ENCODE measurements at places on chromosomes 16 and 17.

GRCh38 chr17:75921596-75921995 is 16.9 kb upstream of the MRPL38 start:
- no peak for DNase-seq

- DNase-seq = no peak
These were observed 17.1 kb downstream of the JUP start for GRCh38 chr17:41769346-41769862.

- no peak for DNase-seq
These were observed 456 bp downstream of the SMURF2 start for GRCh38 chr17:64661726-64661975.

GRCh38 chr17:57121308-57122042 is 36.4 kb downstream of the AKAP1 start:
- DNase-seq = no peak

GRCh38 chr17:8029121-8029520 is 9.7 kb upstream of the ALOX15B start:
- no peak for DNase-seq

- no peak for DNase-seq
These were observed 45.6 kb downstream of the PRMT7 start for GRCh38 chr16:68356249-68356918.

- no peak for DNase-seq
These were observed 25.8 kb downstream of the HS3ST3A1 start for GRCh38 chr17:13575922-13576419.

- no peak for DNase-seq
These were observed 671 bp downstream of the CHMP6 start for GRCh38 chr17:80992077-80992947.

DNA sequence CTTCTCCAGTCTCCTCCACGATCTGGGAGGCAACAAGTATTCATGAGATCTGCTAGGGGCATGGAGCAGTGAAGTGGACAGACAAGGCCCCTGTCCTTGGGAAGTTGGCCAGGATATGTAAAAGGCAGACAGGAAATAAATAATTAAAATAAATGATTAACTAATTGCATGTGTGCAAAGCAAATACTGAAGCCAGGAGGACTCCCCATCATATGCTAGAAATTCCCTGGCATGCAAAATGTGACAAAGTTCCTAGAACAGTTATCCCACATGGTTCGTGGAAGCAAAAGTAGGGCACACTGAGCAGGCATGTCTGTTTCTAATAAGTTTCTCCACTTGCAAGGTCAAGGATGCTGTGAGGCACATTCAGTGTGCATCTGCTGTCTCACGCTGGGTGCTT is 86.8 kb downstream of the CDYL2 start:
- no peak for DNase-seq

GRCh38 chr16:75088216-75088615 is 28.4 kb downstream of the LDHD start:
- no peak for DNase-seq

DNA sequence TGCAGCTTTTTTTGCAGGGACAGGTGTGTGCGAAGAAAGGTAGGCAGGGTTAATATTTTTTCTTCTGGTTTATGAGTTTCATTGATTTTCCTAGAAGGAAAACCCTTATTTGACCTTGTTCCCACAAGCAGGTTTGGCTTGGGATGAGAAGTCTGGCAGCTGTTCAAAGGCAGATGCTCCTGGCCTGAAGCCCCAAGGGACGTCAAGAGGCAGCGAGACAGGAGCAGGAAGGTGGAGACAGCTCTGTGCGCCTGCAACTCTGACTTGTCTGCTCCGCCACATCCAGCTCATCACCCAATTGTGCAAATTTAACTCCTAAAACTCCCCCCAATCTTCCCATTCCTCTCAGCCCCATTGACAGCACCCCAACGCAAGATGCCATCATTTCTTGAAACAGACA is 136.8 kb upstream of the XYLT1 start:
- DNase-seq = no peak

DNA sequence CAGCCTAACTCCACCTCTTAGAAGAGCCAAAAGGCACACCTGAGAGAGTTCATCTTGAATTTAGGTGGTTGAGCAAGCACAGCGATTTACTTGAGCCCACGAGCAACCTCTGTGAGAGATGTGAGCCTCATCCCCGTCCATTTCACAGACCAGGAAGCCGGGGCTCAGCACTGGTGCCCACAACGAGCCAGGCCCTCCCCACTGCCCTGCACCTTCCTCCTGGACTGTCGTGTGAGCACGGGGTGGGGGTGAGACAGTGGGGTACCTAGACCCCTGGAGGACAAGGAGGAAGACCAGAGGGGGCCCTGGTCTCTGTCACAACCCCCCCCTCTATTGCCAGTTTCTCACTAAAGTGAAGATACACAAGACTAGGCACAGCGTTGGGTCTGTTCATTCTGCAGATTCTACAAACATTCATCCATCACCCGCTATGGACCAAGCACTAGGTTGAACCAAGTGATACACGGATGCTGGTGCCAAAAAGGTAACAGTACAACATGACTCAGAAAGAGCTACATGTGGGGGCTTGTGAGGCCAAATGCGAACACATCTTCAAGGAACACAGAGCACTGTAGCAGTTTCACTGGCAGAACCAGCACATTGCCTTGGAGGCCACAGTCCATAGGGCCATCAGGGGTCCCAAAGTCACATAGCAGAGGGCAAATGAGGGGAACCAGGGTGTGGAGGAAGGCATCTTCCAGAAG is 231.9 kb downstream of the PARN start:
- DNase-seq = no peak

GRCh38 chr16:84943620-84944019 is 67.7 kb downstream of the ZDHHC7 start:
- DNase-seq = no peak

DNA sequence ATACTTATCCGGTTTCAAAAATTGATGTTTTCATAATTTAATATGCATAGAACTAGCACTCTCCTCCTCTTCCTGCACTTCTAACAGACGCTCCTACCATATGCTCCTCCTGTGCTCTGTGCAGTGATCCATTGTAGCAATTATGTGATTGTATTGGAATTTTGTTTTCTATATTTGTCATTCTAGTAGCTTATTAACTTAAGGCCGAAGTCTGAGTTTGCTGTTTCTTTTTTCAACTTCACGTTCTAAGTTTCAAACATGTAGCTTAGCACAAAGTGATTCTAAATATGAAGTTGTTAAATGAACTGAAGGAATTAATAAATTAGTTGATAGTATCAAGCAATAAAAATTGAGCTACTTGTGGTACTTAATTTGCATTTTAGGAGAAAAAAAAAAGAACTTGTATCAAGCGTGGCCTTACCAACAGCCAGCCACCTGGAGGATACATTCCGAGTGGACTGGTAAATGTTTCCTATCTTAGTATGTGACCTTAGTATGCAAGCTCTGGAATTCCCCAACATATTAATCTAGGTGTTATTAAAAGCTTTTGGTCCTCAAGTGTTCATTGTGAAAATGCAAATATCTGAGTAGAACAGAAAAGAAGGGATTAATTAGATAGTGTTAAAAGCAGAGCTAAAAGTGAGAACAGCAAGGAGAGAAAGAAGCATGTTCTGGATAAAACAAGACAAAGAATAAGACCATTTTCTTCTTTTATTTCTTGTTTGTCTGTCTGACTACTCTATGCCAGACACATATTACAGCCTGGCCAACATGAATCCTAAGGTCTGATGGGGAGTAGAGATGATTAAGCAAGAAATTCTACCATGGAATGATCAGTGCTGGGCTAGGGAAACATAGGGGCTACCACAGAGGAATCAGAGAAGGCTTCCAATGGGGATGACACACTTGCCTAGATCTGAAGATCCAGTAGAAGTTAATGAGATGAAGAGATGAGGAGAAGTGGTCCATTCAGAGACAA is 290.4 kb upstream of the MON1B start:
- no peak for DNase-seq

DNA sequence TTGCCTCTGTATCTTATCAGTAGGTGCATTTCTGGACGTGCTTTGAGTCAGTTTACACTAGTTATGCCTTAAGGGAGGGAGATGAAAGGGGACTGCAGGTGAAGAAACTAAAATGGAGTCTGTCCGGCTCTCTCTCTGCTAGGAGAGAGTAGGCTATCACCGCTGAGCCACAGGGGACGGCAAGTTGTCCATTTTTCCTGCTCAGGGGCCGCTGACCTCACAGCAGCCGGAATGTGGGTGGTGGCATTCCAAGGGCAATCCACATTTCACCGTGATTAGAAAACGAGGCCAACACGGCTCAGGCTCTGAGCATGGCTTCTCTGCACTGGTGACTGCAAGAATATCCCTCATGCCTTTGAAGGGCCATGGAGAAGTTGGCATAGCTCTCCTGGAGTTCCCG is 19.0 kb upstream of the KLHDC4 start:
- DNase-seq = no peak

DNA sequence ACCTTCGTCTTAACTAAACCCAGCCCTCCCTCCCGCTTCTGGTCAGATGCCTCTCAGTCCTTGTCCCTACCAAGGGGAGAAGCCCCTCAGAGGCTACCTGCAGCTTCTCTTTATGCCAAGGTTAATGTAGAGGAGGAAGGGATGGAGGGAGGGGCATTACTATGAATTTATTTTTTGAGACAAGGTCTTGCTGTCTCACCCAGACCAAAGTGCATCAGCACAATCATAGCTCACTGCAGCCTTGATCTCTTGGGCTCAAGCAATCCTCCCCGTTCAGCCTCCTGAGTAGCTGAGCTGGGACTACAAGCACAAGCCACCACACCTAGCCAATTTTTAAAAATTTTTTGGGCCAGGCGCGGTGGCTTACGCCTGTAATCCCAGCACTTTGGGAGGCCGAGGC is 15.3 kb downstream of the EPOP start:
- DNase-seq = no peak

GRCh38 chr16:9457215-9457614 is 365.8 kb downstream of the HAPSTR1 start:
- DNase-seq = no peak

- no peak for DNase-seq
These were observed 3.3 kb downstream of the PGS1 start for GRCh38 chr17:78381601-78382232.

DNA sequence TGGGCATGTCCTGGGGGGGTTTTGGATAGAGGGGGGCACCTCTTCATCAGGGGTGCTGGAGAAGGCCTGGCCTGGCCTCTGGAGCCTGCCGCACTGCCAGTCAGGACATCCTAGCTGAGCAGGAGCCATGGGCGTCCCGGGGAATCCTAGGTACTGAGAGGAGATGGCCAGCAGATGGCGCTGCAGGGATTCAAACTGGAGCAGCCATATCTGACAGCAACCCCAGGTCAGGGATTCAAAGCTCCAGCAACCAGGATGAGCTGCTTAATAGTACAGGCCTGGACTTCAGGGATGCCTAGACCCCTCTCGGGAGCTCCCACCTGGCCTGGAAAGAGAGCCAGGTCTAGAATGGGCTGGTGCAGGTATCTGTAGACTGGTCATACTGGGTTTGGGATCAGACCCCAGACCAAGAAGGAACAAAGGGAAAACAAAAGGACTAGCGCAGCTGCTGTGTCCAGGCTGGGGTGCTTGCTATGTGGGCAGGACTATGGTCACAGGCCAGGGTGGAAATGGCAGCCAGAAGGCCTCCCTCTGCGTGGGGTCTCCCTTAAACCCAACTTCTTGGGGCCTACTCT is 306.9 kb upstream of the RBFOX1 start:
- DNase-seq = peak; percentile 21

GRCh38 chr17:48611213-48611612 is 396 bp upstream of the HOXB7 start:
- no peak for DNase-seq

GRCh38 chr16:72728516-72728915 is 319.4 kb downstream of the ZFHX3 start:
- no peak for DNase-seq

DNA sequence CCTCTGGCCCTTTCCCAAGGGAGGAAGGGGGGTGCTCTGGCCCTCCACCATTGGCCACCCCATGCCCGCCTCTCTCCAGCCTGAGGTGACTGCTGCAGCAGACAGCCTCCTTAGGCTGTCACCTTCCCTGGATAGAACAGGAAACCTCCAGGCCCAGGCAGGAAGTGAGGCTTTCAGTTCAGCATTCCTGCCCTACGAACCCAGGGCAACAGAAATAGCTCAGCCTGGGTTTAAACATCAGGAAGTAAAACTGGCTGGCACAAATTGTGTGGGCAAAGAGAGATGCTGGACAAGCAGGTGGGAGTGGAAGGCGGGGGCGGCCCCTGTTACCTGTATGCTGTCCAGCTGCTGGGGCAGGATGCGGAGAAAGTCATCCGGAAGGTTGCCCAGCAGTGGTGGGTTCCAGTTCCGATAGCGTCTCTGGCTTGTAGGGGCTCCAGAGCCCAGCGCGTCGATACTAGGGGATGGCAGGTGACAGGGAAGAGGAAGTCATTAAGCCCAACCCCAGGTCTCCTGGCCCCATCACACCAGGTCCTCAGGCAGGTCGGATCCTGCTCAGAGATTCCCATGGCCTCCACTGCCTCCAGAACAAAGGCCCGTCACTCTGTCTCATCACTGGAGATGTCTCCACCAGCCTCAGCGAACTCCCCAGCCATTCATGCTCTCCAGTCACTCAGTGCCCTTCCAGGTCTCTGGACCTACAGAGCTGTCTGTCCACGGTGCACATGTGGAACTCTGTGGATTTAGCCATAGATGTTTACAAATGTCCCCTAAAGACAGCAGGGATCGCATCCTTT is 23.6 kb upstream of the MRPS23 start:
- DNase-seq = no peak

GRCh38 chr17:20787281-20787680 is 207.8 kb downstream of the CDRT15L2 start:
- DNase-seq = no peak

GRCh38 chr16:4395055-4395726 is 21.2 kb downstream of the CORO7 start:
- no peak for DNase-seq

DNA sequence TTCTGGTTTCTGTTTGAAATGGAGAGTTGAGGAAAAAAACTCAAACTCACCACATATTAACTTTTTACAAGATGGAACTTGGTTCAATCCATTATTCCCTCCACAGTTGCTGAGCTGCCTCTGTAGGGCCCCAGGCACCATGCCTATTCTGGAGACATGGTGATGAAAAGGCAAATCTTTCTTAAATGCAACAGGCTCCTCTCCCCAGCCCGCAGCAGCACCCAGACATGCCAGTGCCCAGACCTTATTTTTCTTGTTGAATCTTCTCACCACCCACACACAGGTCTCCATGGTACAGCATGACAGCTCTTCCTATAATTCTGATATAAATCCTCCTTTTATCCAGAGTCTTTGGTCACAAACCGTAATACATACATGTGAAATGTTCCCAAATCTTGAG is 7.6 kb downstream of the CYTH1 start:
- DNase-seq = no peak

DNA sequence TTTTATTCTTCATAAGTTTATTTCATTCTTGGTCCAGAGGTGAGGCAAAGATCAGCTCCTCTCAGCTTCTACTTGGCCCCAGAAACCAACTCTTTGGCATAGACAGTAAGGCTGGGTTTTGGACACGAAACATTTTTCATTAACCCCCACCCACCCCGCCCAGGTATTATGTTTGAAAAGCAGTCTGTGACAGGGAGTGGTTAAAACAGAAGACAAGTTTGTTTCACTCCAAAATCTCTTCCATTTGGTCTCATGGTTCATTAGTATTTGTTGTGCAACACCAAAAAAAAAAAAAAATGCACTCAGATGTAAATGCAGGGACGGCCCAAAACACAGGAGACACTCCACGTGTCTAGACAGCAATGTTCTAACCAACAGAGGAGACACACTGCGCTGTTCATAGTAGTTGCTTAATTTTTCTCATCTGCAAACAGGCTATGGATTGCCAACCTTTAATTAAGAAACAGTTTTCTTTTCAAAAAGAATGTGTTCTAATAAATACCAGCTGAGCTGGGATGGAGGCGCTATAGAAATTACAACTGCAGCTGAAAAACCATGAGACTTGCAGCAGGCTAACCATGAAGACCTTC is 39.8 kb upstream of the MMP2 start:
- DNase-seq = no peak
